ENCODE measurements at places on chromosomes 16 and 17.
A peak's percentile ranks its signal among the peaks of the same experiment; 100 is the strongest.

GRCh38 chr17:18187821-18188761, 4.5 kb downstream of the ALKBH5 start:
- no peak for DNase-seq

DNA sequence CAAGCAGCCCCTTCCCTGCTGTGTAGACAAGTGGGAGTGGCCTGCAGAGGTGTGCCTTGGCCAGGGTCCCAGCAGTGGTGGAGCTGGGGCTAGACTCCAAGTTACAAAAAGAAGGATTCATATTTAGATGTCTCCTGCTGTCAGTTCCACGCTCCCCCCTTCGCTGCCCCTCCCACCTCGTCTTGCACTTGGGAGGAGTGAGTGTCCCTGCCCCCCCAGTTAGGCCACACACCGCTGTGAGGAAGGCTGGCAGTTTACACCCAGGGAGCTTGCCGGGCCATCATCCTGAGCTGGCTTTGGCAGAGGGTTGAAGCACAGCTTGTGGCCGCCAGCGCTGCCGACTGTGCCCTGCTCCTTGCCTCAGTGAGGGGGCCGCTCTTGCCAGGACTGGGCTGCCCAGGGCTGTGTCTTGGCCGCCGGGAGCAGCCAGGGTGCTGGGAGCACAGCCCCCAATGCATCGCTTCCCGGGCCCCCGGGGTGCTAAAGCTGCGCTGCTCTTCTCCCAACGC, 44.3 kb downstream of the ELAC2 start:
- no peak for DNase-seq

DNA sequence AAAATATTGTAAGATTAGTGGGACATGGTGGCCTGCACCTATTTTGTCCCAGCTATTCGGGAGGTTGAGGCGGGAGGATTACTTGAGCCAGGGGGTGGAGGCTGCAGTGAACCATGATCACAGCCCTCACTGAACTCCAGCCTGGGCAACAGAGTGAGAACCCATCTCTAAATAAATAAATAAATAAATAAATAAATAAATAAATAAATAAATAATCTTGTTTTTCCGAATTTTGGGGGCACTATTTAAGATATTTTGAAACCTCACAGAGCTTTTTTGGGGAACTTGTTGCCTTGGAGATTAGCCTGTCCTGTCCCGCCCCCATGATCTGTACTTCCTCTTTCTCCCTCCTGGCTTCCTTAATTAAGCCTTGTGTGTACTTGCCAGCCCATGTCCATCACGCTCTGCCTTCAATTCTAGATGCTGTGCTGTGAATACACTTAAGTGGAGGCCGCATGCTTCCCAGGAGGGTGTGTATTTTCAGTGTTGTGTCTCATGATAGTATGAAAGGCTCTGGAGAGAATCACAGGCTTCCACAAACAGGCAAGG, 4.4 kb downstream of the LGALS9 start:
- no peak for DNase-seq

DNA sequence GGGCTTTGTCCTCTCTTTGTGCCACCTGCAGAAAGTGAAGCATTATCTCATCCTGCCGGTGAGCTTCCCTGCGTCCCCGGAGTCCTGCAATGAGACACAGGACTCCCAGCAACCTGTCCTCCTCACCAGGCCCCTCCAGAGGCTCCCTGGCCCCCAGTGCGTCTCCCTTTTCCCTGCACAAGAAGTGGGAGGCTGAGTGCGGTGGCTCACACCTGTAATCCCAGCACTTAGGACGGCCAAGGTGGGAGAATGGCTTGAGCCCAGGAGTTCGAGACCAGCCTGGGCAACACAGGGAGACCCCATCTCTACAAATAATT, 8.4 kb downstream of the GRB7 start:
- no peak for DNase-seq

GRCh38 chr16:17365211-17365541, 105.6 kb downstream of the XYLT1 start:
- no peak for DNase-seq

DNA sequence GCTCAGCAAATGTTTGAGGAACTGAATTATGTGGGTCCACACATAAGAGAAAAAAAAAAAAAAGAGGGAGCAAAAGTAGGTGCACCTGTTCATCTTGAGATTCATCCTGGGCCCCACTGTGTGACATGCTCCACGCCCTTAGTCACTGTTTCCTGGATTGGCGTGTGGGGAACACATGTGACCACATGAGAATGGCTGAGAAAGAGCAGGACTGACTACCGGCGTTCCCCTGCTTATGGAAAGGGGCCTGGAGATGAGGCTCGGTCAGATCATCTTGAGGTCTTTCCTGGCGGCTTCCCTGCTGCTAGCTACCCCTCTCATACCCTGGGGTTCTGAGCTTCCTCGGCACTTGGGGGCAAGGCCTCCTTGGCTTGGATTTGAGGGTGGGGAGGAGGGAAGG, 3.9 kb downstream of the DEXI start:
- DNase-seq, result no peak

DNA sequence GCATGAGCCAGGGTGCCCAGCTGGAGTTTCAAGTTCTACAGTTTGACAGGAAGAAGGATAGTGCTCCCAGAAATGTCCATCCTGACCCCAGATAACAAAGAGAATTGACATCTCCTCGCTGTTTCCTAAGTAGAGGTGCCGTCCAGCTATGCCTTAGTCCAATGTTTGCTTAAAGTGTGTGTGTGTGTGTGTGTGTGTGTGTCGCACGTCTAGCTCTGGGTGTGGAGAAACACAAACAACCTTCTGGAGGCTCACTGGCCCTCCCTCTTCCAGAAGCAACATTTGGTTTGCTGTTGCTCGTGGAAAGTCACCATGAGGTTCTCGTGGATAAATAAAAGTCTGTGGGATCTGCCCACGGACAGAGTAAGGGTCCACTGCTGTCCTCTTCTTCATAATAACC, 22.1 kb downstream of the EMP2 start:
- DNase-seq, result no peak

- peak; percentile 54 for DNase-seq
These were observed 58.5 kb upstream of the CREBBP start for GRCh38 chr16:3938843-3939624.

DNA sequence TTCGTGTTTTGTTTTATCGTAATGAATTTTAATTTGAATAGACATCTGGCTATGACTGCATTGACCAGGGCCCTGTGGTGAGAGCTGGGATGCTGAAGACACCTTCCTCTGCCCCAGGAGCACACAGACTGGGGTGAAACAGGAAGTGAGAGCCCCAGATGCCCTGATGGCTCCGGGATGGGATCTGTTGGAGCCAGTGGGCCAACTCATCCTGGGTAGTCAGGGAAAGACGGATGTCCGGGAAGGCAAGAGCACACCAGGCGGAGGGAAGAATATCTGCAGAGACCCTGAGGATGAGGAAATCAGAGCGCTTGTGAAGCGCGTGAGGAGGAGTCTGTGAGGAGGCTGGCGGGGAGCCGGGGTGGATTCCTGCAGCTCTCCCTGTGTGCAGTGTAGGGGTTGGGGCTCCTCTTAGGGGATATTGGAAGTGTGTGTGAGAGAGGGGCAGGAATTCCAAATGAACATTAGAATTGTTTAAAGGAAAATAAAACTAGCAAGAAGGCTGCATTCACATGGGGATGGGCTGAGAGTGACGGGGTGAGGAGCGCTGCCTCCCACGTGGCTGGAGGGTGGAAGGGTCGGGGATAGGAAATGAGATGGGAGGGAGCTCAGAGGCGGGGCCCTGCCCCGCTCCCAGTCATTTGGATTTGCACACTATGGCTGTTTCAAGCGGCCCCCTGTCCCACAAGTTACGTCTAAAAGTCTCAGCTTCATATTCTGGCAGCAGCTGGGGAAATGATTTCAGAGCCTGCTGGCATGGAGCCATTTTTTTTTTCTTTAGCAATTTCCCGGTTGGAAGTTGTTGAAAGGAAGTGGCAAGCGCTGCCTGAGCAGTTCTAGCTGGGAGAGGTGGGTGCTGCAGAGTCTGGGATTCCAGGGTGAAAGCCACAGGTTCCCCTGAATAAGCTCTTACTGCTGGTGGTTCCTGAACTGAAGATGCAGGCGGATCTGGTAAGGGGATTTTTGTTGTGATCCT, 71.2 kb upstream of the LGALS9 start:
- DNase-seq, result no peak

DNA sequence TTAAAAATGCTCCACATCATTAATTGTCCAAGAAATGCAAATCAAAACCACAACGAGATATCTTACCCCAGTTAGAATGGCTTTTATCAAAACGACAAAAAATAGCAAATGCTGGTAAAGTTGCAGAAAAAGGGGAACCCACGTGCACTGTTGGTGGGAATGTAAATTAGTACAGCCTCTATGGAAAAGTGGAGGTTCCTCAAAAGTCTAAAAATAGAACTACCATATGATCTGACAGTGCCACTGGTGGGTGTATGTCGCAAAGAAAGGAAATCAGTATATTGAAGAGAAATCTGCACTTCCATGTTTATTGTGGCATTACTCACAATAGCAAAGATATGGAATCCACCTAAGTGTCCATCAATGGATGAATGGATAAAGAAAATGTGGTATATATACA, 38.2 kb upstream of the ZFHX3 start:
- no peak for DNase-seq

- no peak for DNase-seq
These were observed at the start of gene KRT12 for GRCh38 chr17:40866838-40867237. Gene KRT12, minus strand, starts transcription at chr17:40867223. Its CDS starts 37 bp downstream, at chr17:40867186.

- DNase-seq, result no peak
These were observed 93.3 kb downstream of the BRIP1 start for GRCh38 chr17:61770043-61770442.

DNA sequence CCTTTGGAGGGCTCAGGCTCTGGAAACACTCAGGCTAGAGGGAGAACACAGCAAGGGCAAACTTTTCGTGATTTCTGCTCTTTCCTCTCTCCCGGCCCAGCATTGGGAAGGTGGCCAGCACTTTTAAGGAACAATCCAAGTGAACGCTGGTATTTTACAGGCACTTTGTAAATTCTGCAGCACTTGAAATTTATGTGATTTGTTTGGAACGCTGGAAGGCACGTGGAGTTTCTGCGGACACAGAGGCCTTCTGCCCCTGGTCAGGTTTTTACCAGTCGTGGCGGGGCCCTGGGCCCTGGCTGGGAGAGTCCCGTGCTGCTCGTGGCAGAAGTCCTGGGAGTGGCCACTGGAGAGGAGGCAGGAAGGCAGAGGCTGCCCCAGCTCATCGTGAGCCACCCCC, 188.6 kb downstream of the ENGASE start:
- no peak for DNase-seq

GRCh38 chr17:77558846-77559626, 399.5 kb upstream of the TNRC6C start:
- no peak for DNase-seq

DNA sequence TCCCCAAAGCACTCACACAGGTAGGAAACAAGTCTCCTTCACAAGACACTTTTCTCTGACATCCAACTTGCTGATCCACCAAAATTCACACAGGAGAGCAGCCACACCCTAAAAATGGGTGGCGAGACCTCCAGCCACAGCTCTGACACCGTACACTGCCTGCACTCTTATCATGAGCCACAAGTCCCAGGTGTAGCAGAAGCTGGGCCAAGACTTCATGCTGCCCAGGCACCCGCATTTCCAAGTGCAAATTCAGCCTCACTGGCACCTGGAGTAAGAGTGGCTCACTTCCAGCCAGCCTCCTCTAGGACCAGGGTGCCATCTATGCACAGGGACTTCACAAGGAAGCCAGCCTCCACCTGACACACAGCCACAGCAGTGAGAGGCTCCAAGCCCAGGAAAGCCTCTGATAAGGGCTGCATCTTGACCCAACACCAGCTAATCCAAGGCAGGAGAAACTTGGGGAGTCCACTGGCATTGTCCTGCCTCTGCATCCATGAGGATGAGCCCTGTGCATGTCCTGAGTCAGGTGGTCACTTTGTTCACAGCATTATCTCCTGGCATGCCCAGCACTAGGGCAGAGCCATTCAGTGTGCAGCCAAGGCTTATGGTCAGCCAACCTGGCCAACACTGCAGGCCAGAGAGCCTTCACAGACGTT, 2.6 kb upstream of the ZNF768 start:
- DNase-seq, result no peak

GRCh38 chr16:82067042-82067803, 32.2 kb downstream of the HSD17B2 start:
- no peak for DNase-seq

DNA sequence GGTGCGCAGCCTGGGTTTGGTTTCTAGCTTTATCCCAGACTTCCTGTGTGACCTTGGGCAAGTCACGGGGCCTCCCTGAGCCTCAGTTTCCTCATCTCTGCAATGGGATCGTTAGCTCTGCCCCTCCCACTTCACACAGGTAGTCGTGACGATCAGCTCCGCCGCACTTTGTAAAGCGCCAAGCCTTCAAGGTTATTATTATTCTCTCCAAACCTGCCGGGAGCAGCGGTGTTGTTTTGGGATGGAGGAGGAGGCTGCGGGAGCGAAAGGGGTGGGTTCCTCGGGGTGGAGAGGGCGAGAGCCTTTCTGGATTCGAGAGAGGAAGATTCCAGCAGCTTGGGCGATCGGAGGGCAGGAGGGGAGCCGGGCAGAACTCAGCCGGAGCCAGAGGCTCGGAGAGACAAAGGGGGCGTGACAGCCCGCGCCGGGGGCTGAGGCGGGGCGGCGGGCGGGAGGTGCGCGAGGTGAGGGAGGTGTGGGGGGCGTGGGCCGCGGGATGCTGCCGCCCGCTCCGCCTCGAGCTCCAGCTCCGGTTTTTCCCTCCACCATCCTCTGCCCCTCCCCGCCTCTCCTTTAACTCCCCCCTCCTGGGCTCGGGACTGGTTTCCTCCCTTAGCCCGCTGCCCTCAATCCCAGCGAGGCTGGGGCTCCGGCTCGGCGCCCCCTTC, at the start of gene EFNB3:
Gene EFNB3 (plus strand): TSS at position 602 of the 668 bp plus-strand sequence. CDS start 397 bp downstream, outside the sequence.
- DNase-seq, result no peak

DNA sequence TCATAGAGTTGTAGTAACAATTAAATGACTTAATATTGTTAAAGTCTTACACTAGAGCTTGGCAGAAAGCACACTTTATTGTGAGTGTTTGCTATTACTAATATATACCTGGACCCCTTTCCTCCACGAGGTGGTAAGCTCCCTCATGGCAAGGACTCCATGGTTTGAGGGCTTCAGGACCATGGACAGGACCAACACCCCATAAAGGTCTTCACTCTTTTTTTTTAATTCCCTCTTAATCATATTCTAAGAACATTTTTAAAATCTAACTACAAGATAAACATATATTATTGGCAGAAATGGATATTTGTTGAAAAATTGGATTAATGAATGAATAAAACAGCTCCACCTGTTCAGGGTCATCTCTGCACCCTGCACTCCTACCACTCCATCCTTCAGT, 154.5 kb downstream of the CBLN1 start:
- DNase-seq, result no peak

DNA sequence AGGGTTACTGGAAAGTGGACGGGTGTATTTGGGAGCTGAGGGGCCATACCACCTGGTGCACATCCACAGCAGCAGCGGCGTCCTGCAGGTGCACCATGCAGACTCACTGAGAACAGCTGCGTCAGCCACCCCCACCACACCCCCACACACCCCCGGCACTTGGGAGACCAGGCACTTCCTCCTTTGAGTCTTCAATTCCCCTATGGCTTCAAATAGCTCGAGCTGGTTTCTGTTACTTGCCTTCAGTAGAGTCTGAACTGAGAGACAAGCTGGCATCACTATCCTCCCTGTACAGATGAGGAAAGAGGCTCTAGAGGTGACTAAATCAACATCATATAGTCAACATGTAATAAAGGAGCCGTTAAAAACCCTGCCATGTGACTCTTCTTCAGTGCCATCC, 15.4 kb downstream of the CUEDC1 start:
- DNase-seq, result no peak

All from activated CD4-positive, alpha-beta T cell treated with anti-CD3 and anti-CD28 coated beads for 1 hour (primary cell).